ENCODE measurements at places on chromosomes 16 and 17.
A peak's percentile ranks its signal among the peaks of the same experiment; 100 is the strongest.

DNA sequence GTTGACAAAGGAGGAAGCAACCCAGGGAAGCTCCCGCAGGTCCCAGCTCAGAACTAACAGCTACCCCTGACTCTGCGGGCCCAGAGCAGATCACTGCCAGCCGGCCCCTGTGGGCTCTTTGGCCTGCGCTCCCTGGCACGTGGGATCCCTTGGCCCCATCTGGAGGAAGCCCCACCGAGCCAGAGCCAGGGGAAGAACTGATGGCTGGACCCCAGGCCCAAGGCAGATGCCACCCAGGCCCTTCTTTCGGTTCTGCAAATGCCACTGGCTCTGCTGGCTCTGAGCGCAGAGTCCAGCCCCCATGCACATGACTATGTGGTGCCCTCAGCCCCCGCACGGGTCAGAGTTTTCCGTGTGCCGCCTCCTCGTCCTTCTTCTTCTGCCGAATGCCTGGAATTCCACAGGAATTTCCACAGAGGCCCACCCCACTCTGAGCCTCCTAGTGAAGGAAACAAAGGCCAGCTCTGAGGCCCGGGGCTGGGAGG lies 35.8 kb upstream of the SNN start:
- DNase-seq, result no peak

DNA sequence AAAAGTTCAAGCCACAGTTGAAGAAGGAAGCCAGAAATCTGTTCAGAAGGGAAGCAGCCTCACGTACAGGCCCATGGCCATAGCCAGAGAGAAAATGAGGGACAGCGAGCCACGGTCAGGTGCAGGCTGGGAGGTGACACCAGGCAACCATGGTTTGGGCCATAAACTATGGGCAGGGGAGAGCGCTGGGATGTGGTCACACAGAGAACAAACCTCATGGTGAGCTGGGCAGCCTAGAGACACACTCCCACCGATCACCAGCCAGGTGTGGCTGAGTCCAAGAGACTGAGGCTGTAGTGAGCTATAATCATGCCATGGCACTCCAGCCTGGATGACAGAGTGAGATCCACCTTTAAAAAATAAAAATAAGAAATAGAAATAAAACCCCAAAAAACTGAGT lies 76.5 kb downstream of the NETO2 start:
- DNase-seq, result no peak

- no peak for DNase-seq
Observed at GRCh38 chr17:48373883-48374282, 56.1 kb downstream of the SKAP1 start.

DNA sequence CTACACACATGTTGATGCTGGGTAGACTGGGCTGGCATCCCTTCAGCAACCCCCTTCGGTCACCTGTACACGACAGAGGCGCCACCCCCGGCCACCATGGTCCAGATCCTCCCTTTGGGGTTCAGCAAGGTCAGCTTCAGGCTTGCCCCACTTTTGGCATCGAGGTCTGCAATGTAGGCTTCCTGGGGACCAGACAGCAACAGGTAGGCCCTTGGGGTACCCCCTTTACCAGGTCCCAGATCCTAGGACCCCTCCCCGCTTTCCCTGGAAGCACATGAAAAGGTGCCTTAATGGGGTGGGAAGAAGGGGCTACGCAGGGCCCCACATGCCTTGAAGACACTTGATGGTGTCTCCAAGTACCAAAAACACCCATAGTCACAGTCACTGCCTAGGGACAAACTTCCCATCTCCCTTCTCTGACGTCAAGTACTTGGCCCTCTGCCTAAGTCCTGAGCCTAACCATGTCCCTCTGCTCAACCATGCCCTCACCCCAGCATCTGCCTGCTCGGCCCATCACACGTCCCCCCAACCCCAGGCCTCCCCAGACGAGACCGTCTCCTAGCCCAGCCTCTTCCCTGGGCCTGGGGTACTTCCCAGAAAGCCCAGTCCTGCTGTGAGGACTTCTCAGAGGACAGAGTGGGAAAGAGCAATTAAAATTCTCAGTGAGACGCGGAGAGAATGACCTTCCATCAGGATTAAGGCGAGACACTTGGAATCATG lies 12.1 kb downstream of the ACLY start:
- no peak for DNase-seq

DNA sequence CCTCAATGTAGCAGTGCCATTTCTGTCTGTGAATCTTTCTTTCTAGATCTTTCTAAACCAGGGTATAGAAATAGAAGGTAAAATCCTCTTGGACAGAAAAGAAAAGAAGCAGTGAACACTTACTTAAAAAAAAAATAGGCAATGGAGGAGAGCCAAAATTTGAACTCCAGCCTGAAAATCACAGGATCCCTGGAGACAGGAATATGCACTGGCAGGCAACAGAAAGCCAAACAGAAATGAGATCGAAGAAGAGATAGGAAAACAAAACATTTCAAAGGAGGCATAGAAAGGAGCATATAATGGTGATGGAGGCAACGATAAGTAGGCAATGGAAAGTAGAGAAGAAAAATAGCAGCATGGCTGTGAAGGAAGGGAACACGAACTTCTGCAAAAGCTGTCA lies 253.7 kb upstream of the HSBP1 start:
- DNase-seq, result no peak

DNA sequence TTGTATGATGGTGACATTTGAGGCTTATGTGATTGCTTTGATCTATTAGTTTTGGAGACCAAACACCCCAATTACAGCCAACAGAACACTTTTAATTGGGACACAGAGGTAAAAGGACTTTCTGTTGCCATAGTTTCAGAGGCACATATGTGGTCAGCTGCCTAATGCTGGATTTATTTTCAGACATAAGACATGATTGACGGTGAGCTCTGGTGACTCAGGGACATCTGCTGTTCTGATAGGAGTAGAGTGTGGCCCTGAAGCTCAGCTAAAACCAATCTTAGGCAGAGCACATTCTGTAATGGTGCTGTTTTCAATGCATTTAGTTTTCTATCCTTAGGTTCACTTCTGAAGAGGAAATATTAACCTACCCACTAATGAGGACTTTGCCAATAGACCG lies 247.1 kb downstream of the UTP18 start:
- no peak for DNase-seq

GRCh38 chr16:49673442-49673841 lies 182.5 kb downstream of the ZNF423 start:
- no peak for DNase-seq

DNA sequence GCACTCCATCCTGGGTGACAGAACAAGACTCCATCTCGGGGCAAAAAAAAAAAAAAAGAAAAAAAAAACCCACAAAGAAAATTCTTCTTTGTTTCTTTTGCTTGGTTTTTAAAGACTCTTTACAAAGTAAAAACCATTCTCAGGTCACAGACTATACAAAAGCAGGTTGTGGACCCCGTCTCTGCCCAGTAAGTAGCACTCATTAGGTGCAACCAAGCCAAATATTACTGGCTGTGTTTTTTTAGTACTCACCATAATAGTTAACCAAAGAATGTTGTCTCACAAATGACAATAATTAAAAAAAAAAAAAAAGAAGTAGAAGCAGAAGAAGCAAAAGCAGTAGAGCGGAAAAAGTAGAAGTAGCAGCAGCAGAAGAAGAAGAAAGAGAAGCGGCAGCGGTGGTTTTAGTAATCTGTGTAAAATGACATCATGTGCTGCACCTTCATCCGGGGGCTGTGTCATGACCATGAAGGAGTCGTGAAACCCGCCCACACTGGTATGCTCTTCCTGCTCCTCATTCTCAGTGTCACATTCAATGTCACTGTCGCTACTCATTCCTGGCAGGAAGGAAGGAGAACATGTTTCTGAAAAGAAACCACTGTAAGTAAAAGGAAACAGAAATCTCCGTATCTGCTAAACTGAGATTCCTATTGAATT lies 105.4 kb downstream of the TRIM37 start:
- peak; percentile 63 for DNase-seq

GRCh38 chr17:79652999-79653643 lies 42.3 kb upstream of the RBFOX3 start:
- no peak for DNase-seq

GRCh38 chr17:81939218-81939617 lies 2.1 kb upstream of the PYCR1 start:
- no peak for DNase-seq

- no peak for DNase-seq
Observed at GRCh38 chr16:90018297-90018651, 982 bp downstream of the DBNDD1 start.

DNA sequence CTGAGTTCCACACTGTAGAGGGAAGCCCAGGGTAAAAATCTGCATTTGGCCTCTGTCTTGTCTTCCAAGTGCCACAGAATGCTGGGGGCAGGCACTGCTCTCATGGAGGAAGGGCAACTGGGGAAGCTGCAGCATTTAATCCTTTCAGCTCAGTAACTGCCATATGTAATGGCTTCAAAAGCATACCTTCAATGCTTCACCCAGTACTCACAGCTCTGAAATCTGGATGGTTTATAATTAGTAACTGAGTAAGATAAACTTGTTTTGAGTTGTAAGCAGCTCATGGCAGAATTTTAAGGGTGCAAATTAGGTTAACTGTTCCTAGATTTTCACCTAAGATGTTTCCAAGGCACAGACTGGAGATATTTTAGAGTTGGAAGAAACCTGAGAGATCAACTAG lies 24.5 kb downstream of the PMP22 start:
- no peak for DNase-seq

- DNase-seq, result no peak
Observed at GRCh38 chr17:74584292-74585060, 7.6 kb downstream of the CD300LD start.

DNA sequence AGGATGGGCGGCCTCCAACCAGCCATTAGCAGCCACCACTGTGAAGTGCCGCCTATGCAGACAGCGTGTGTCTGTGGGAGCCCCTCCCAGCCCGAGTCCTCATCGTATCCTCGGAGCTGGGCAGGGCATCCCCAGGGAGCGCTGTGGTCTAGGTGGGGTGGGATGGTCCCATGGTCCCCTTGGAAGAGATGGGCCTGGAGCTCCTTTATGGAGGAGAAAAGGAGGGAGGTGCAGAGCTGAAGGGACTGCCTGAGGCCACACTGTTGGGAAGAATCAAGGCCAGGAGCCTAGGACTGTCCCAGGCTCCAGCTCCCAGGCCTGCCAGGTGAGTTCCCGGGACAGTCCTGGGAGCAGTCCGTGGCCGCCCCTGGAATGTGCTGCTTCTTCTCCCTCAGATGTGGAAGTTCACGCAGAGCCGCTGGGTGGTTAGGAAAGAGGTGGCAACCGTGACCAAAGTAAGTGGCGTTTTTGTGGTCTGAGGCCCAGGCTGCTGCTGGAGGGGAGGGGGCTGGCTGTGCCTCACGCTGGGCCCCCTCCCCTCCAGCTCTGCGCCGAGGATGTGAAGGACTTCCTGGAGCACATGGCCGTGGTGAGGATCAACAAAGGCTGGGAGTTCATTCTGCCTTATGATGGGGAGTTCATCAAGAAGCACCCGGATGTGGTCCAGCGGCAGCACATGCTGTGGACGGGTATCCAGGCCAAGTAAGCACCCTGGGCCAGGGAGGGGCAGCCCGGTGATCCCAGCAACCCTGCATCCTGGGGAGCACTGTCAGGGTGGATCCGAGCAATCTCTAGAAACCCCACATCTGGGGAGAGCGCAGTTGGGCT lies 27.0 kb downstream of the POLR3E start:
- no peak for DNase-seq

DNA sequence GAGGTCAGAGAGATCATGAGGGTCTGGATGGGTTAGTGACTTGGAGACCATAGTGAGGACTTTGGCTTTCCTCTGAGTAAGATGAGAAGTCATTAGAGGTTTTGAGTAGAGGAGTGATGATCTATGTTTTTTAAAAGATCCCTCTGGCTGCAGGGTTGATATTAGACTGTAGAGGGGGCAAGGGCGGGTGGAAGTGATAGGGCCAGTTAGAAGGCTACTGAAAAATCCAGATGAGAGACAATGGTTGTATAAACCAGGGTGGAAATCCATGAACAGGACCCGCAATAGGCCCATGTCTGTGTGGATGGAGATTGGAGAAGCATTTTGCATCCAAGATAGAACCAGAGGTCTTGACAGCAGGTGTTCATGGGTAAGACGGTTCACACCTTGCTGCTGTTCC lies 9.8 kb downstream of the ITGAL start:
- no peak for DNase-seq

GRCh38 chr17:39757931-39758873 lies 20.5 kb downstream of the GRB7 start:
- peak; percentile 37 for DNase-seq

DNA sequence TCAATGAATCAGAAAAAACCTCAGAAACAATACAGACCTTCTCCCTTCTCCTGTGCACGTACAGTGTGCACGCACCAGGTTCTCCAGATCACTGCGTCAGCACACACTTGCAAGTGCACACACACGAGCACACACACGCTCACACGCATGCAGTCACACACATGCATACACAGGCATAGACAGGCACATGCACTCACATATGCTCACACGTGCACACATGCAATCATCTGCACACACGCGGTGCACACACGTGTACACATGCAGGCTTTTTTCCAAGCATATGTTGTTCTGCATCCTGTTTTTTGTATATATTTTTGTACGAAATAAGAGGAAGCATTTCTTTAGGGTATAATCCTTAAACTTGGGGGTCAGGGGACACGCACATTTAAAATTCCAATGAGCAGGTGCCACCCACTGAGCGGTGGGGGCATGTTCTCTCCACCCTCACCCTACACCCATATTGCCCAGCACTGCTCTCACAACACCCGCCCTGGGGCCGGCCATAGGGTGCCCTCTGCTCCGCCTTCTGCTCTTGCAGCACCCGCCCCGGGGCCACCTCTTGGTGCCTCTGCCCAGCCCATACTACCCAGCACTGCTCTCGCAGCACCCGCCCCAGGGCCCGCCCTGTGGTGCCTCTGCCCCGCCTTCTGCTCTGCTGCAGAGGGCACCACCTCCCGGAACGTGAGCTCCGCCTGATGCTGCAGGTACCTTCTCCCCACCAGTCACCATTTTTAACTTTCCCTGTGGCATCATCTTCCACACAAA lies 20.9 kb downstream of the KLHDC4 start:
- DNase-seq, result no peak

- peak; percentile 22 for DNase-seq
Observed at GRCh38 chr16:87491522-87492290, 1.1 kb downstream of the ZCCHC14 start.

GRCh38 chr16:73882033-73882432 lies 414.6 kb upstream of the PSMD7 start:
- no peak for DNase-seq

DNA sequence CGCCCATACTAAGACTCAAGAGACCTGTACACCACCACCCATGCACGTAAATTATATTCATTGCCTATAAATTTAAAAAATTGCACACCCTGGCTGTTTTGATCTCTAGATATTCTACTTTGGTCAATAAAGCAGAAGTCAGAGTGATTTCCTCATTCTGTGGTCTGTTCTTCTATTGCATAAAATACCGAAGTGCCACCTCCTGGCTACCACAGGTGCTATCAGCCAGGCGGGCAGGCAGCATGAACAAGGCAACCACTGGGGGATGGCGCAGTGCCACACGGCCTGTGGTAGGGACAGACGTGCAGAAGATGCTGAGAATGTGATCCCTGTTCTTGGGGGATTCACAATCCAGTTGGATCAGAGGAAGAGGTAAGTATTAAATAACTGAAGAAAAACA lies 122.3 kb downstream of the CDK5R1 start:
- DNase-seq, result peak; percentile 61

GRCh38 chr17:43477832-43478634 lies 5.7 kb upstream of the DHX8 start:
- DNase-seq, result no peak

All from stimulated activated CD4-positive, alpha-beta T cell treated with anti-CD3 and anti-CD28 coated beads, Interleukin-4, amount 100 ng/mL, for 1 hour (primary cell).